ENCODE measurements at places on chromosomes 12 and 14.

DNA sequence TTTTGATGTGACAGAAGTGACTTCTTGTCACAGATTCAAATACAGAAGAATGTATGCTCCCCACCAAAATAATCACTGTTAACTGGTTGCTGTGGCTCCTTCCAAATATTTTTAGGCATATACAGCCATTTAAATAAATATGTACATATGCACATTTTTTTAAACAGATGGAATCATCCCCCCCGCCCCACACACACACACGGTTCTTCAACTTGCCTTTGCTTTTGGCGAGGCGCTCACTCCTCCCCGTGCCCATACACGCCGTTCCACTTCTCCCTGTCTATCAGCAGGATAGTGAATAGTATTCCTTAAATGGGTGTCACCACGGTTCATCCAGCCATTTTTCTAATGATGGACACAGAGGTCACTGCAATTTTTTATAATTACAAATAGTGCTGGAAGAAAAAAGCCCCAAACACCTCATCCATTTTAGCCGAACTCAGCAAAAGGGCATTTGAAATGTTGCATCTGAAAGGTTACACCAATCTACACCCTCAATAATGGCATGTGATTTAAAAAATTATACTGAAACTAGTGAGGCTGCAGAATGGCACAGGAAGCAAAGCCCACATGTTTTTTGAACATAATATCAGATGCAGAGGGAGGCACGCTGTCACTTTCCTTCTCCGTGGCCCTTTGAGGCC, 39.2 kb upstream of the MEG3 start:
- no peak for DNase-seq

GRCh38 chr14:79325071-79325470, 886.2 kb downstream of the DIO2 start:
- no peak for DNase-seq

- DNase-seq: no peak
Observed at GRCh38 chr12:12797794-12798152, 12.3 kb downstream of the APOLD1 start.

DNA sequence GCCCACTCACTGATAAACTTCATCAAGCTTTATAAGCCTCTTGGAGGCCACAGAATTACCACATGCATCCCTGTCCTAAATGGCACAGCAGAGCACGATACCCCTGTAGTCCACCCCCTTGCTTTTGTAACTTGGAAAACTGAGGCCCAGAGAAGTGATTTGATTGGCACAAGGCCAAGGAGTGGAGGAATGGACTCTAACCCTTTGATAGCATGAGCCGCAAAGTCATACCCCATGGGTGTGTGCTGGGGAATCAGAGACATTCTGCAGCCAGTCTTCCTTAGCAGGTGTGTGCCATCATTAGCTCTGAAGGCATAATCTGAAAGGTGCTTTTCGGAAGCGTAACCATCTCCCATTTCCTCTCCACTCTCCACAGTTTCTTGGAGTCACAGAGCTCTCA, 28.5 kb upstream of the PWP1 start:
- DNase-seq: no peak

DNA sequence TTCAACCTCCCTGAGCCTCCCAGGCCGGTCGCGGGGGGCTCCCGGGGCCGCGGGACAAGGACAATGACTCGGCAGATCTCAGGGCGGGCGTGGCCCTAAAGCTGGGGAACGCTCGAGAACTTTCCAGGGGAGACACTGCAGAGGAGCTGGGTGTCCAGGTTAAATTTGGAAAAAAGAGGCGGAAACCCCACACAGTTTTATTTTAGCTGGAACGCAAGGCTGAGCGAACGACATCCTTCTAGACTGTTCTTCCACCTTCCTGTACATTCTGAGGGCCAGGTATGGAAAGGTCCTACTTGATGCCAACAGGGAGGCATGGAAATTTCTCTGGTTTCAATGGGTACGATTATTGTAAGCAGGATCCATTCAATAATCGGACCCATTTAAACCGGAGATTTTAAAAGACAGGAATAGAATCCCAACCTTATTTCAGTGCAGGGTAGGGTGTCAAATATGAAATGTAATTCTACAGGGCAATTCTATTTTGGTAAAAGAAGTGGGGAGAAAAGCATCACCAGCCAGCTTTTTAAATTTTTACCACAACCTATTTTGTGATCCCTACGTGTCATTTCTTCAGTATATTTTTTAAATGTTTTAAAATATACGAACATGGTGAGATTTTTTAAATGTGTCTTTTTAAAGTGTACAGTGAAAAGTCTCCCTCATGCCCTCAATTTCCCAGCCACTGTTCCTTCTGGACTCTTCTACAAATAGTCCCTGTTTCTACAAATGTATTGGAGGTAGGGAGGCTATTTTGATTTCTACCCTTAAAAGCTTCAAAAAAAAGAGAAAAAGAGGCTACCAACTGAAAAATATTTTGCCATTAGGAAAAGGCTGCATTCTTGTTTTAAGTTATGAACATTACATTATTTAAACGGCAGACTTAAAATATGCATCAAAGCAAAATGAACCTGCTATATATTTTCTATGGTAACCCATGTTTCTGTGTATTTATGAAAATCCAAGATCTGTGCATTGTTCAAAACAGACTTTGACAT, 1.1 kb upstream of the UBC start:
- DNase-seq: no peak

- DNase-seq: no peak
Observed at GRCh38 chr12:54565986-54566544, 16.7 kb downstream of the PDE1B start.

GRCh38 chr14:47390831-47391504, 284.4 kb downstream of the MDGA2 start:
- no peak for DNase-seq

- DNase-seq: no peak
Observed at GRCh38 chr12:62846491-62846890, 88.5 kb downstream of the PPM1H start.

DNA sequence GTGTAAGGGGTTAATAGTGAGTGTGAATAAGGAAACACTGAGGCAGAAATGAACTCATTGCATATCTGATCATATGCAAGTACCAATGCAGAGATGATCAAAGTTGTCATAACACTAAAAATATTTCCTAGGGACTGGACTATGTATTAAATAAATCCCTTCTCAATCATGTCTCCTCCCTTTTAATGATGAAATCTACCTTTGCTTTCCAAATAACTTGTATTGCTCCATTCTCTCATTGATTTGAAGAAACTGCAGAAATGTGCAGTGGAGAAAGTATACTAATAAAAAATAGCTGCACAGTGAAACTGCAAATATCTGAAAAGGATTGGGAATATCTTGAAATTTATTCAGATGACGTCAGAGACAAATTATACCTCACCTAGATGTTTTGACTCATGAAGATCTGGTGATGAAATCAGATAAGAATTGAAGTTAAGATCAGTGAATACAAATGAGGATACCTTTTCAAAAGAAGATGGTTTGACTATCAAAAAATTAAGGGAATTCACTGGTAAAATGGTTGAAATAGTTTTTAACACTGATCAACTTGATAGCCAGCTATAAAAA, 1264.9 kb upstream of the USP15 start:
- no peak for DNase-seq

- DNase-seq: no peak
Observed at GRCh38 chr14:58717813-58718212, 80.1 kb downstream of the DACT1 start.

DNA sequence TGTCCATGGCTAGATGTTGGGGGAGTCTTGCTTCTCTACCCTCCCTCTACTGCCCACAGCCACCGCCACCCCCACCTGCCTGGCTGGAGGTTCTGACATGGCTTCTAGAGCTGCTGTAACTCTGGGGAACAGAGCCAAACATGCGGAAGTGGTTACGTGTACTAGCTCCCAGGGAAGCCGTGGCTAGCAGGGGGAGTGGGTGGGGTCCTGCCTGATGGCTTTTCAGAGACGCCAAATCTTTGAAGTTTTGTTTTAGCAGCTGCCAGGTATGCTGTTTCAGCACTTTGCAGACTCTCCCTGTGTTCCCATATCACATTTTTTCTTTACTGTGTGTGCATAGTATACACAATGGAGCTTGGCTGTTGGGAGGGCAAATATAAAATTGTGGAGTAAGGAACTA, 150.3 kb downstream of the TGFB3 start:
- no peak for DNase-seq

DNA sequence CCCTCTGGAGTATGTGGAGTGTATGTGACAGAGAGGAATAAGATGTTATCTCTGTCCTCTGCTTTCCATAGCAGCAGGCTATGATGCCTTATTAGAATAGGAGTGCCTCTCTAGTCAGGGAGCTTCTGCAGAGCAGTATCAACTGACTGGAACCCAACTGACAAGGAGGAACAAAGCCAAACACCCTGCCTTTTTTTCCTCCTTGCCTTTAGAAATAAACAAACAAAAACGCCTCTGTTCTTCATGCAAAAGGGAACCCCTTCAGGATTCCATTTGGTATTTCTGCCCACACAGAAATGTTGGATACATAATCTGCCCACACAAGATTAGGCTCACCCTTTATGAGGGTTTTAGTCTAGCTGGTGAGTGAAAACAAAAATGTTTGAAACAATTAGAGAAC, 50.3 kb downstream of the VRK1 start:
- no peak for DNase-seq

- no peak for DNase-seq
Observed at GRCh38 chr14:20472536-20473169, 3.4 kb downstream of the PNP start.

DNA sequence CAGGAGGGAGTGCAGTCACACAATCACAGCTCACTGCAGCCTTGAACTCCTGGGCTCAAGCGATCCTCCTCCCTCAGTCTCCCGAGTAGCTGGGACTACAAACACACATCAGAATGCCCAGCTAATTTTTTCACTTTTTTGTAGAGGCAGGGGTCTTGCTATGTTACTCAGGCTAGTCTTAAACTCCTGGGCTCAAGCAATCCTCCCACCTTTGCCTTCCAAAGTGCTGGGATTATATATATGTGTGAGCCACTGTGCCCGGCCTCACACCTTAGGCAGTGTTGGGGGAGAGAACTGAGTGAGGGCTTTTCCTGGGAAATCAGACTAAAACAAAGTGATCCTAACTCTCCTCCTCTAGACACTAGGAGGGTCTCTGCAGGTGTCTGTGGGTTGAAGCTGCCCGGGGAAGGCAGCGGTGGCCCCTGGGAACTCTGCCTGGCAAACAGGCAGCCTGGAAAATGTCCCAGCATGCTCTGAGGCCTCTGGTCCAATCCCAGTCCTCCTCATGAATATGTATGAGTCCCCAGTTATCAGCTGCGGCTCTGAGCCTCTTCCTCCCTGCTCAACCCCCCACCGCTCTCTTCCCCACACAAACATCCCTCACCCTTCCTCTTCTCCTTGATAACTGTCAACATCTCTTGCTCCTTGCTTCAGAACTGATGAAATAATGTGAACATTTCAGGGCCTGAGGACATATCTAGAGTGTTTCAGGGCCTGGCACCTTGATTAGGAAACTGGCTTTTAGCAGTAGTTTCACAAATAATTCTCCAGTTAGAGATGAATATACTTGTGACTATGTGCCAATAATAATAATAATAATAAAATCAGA, 7.9 kb upstream of the NAA25 start:
- DNase-seq: peak; percentile 23

DNA sequence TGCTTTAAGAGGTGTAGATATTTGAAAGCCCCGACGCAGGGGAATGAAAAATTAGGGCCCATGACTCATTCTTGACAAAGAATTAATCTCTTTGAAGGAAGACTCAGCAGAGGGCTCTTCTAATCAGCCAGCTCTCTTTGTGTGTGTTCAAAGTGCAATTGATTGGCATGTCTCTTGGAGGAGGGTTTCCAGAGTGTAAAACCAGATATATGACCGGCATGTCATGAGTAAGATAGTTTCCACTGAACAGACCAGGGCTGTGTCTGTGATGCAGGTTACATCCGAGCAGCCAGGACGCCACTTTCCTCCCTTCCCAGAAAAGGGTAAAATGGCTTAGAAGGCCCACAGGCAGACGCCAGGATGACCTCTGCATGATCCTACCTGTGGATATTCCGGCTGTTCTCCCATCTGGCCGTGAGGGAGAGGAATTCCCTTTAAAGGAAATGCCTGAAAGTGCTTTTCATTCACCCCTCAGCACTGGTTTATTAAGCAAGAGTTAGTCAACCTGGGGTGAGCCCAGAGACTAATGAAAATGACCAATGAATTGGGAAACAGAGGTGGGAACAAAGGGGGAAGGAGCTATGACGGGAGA, 7.2 kb upstream of the KRT75 start:
- DNase-seq: no peak

- DNase-seq: no peak
Observed at GRCh38 chr12:91613223-91613779, 430.7 kb upstream of the DCN start.

DNA sequence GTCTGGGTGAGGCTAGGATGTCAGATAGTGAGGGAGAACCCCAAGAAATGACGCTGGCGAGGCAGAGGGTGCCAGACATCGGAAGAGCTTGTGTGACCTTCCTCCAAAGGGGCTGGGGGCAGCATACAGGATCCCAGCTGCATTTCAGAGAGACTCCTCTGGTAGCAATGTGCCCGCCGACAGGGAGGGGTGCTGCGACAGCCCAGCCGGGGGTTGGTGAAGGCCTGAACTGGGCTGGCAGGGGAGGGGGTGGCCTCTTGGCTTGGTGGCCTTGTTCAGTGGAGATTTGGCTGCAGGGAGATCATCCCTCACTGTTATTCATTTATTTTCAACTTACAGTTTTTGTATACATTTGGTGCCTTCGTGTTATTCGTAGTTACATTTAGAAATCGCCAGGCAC, 5.2 kb downstream of the TCHP start:
- DNase-seq: no peak

DNA sequence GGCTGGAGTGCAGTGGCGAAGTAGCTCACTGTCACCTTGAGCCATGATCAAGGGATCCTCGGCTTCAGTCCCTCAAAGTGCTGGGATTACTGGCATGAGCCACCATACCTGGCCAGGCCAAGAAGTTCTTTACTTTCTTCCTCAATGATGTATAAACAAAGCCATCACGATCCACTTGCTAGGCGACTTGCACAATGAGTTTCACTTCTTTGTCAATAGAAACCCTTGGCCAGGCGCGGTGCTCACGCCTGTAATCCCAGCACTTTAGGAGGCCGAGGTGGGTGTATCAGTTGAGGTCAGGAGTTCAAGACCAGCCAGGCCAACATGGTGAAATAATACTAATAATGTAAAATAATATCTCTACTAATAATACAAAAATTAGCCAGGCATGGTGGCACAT, 14.4 kb upstream of the SPSB2 start:
- no peak for DNase-seq

GRCh38 chr12:93536766-93537488, 35.5 kb upstream of the SOCS2 start:
- no peak for DNase-seq

All from caudate nucleus (tissue), 63 donors.